ENCODE measurements at places on chromosomes 4 and X.

DNA sequence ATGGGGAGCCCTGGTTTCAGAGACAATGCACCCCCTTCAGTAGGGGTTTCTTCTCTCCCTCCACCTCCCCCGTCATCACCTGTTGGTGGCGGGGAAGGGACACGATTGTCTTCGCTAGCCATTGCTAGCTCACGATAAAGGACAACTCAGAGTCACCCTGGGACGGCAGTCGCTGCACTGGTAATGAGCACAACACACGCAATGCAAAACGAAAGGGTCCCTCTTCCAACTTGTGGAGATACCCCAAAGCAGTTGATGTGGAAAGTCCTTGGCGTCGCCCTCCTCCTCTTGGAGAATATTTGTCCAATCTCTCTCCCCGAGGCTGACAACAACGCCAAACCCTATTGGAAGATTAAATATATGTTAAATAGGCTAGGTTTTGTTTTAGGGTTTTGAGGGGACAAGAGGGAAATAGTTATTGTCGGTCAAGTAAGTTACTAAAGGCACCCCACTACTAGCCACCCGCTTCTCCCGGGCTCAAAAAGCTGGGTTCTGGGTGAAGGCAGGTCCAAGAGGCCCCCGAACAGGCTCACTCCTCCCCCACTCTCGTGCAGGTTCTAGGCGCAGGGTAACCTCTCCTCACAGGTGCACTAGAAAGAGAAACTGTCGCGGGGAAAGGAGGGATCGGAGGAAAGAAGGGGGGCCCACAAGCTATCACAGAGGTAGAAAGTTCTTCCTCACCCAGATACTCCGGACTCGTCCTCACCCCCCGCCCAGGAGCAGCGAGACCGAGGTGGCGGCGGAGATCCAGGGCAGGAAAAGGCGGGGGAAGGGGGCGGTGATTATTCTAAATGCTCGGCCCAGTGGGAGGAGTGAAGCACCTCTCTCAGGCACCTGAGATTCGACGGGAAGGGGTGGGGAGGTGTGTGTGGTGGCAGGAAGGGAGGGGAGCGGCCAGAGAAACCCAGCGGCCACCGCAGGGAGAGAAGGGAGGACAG, at the start of gene LRBA:
TSS of gene LRBA (minus strand) at position 764 of the 938 bp plus-strand sequence. CDS start at position 122, 642 bp downstream.
- DNase-seq: peak; percentile 57

DNA sequence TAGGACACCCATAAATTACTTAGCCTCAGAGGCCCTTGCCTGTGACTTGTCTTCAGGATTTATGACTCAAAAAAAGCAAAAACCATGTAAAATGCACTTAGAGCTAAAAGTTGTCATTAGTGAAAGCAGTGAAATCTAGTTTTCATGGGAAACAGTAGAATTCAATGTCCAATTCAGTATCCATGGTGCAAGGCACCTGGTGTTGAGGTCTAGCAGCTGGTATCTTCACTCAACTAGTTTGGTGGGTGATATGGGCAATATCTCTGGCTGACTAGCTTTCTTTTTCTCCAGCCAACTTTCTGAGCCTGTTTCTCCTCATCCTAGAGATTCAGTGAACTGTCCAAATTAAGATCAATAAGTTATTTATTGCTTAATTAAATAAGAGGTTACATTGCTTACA, 229.8 kb upstream of the NDST4 start:
- DNase-seq: no peak

- DNase-seq: no peak
Observed at GRCh38 chrX:7307720-7308119, 159.8 kb upstream of the PUDP start.

DNA sequence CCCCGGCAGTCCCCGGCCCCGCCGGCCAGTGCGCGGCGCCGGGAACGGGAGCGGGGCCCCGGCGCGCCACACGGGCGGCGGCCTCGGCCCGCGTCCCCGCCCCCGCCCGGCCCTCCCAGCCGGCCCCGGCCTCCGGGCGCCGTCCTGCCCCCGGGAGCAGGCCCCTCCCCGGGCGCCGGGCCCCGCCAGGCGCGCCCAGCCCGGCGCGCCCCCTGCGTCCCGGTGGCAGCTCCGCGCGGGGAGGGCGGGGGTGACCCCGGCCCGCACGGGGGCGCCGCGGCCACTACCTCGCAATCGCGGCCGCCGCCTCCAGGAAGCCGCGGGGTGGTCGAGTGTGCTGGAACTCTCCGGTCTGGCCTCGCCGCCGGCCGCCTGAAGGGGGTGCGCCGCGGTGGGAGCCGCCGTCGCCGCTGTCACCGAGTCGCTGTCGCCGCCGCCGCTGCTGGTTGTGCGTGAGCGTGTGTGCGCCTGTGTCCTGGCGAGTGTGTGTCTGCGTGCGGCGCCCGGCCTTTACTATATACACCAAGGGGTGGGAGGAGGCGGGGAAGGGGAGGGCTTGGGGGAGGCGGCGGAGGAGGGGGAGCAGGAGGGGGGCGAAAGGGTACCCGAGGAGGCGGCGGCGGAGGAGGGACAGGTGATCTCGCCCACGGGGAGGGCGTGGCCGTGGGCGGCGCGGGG, at the start of gene RAI2:
TSS of gene RAI2 (minus strand) at position 488 of the 678 bp plus-strand sequence. CDS start 59,288 bp downstream, outside the sequence.
- no peak for DNase-seq

DNA sequence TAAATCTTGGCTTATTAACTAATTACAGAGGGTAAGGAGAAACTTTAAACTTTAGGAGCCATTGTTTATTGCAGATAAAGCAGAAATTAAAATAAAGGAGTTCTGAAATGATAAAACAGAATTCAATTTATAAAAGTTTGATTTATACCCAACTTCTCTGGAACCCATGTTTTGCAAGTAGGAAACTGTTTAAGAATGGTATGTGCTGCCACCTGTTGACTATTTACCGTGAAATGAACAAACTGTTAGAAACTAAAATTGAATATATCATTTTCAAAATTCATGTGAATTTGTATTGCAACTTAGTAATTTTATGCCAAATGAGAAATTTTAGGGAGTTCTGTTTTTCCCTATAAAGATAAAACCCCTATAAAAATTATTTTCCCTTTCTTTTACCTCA, 11.0 kb upstream of the TBC1D8B start:
- DNase-seq: peak; percentile 24

DNA sequence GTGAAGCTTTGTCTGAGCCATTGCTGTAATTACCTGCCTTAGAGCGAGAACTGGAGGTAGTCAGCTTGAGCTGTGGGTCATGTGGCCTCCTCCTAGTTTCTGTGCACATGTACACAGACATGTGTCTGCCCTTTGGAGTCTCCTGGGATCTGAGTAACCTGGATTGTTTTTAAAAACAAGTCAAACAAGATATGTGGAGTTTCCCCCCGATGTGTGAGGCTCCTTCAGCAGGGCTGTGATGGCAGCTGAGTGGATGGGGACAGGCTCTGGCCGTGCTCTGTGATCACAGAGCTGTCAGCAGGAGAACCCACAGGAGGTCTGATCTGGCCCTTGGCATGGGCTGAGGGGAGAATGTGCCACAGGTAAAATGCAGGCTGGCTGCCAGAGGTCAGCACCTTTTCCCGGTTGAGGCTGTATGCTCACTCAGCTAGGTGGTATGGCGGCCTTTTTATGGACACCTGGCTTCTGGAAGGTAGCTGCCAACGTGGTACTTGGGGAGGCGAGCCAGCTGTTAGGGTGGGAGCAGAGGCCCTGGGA, 38.4 kb downstream of the NOP14 start:
- DNase-seq: no peak

- no peak for DNase-seq
Observed at GRCh38 chr4:186918466-186918865, 194.8 kb upstream of the FAT1 start.

All from iris pigment epithelial cell (primary cell).